ENCODE measurements at places on chromosomes 2 and 18.

- no peak for DNase-seq
These were observed 98.5 kb upstream of the GPC1 start for GRCh38 chr2:240336820-240337427.

DNA sequence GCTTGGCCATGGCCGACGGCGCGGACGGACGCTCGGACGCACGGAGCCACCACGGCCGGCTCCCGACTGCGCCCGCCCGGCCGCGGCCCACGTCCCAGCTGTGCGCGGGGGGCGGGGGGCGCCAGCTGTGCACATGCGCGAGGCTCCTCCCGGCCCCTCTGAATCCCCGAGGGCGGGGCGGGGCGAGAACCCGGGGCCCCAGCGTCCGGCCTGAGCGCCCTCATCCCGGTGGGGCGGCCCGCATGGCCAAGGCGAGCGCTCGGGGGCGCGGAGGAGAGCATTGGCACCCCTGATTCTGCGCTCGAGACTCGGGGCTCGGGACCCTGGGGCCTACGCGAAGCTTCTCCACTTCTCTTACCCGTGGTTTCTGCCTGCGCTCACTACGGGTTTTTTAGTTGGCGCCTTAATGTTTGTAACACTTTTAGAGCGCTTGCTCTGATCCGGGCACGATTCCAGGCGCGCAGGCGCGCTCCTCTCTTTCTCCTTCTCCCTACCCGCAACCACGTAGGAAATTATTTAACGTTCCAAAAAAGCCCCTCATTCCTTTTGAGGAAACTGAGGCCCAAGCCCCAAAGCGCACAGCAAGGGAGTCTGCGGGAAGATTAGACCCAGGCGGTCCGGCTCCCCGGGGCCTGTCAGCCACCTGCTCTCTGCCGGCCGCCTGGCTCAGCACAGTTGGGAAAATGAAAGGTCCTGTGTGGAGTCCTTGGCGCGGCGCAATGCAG lies at the start of gene PXDN:
Gene PXDN, minus strand, starts transcription at position 70 of the 725 bp plus-strand sequence. Its CDS starts 60 bp downstream, at position 10.
- no peak for DNase-seq

GRCh38 chr2:54871457-54872107 lies 148.1 kb downstream of the EML6 start:
- no peak for DNase-seq

GRCh38 chr2:12083081-12083581 lies 336.7 kb downstream of the LPIN1 start:
- DNase-seq, result no peak

- DNase-seq, result no peak
These were observed 31.0 kb downstream of the COA5 start for GRCh38 chr2:98577313-98577712.

- DNase-seq, result no peak
These were observed 42.1 kb upstream of the EVA1A start for GRCh38 chr2:75602724-75603342.

DNA sequence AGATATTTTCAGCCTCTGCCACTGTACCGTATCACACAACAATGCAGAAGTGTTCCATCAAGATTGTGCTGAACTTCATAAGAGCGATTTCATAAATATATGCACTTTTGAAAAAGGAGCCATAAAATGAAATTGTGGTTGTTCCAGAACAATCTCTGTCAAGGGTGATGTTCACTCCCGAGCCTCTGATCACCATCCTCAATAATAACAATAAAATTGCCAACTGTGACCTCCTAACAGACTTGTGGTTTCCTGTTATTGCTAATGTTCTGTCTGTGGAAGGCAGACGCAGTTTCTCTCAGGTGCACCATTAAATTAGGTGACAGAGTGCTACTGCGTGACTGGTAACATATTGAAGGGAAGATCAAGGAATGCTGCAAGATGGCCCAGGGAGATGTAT lies 383.7 kb downstream of the SOCS6 start:
- peak; percentile 66 for DNase-seq

GRCh38 chr2:109136542-109136941 lies 7.5 kb downstream of the SH3RF3 start:
- no peak for DNase-seq

GRCh38 chr2:31208240-31208639 lies 9.1 kb downstream of the CAPN14 start:
- DNase-seq, result no peak

DNA sequence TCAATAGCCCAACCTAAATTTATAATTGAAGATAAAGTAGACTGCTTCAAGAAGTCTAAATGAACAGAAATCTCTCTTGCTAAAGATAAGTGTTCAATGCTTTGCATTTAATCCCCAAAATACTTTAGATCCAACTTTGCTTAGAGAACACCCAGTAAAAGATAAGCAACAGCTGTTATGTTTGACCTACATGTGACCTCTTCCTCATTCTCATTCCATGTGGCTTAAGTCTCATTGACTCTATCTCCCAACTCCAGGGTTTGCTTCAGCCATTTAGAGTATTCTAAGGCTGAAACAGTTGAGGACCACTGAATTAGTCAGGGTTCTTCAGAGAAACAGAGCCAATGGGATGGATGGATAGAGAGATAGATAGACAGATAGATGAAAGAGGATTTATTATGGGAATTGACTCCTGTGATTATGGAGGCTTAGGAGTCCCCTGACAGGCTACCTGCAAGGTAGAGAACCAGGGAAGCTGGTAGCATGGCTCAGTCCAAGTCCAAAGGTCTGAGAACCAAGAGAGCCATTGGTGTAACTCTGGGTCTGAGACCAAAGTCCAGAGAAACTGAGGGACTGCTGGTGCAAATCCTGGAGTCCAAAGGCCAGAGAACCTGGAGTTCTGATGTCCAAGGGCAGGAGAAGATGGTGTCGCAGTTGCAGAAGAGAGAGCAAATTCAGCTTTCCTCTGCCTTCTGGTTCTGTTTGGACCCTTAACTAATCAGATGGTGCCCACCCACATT lies 32.1 kb downstream of the CRYGD start:
- DNase-seq, result no peak

- no peak for DNase-seq
These were observed 520.9 kb upstream of the ID2 start for GRCh38 chr2:8160959-8161358.

- DNase-seq, result no peak
These were observed 29.4 kb downstream of the STAT1 start for GRCh38 chr2:190984595-190984994.

DNA sequence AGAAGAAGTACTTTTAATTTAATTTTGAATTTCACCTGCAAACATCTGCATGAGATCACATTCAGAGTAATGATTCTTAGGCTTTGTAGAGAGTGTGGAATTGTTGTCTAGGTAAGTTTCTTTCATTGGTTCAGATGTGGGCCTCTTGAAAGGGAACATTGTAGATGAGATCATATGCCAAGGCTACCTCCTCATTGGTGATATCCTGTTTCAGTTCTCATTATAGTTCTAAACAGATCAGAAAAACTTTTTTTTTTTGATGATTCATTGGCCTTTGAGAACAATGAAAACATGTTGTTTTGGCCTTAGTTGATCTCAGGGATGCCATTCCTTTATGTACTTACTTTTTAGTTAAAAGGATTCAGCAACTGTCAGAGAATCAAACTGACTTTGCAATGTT lies 44.5 kb downstream of the EML6 start:
- no peak for DNase-seq

GRCh38 chr18:45828917-45829811 lies 3.7 kb downstream of the SIGLEC15 start:
- DNase-seq, result no peak

GRCh38 chr18:76437011-76437410 lies 58.0 kb downstream of the ZNF516 start:
- no peak for DNase-seq

DNA sequence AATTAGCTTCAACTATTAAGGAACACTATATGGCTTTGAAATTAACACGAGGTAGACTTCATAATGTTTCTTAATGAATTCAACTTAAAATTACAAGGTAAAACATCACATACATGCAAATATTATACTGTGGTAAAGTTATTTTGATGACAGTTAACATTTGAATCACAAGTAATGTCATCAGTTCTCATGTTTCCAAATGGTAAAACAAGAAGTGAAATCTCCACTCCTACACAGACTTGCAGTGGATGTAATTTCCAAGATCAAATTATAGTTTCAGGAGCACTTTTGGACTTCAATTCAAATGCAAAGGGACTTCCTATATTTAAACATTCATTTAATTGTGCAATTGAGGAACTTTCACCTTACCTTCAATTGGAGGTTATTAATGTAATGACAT lies 39.1 kb downstream of the C18orf54 start:
- DNase-seq, result no peak

GRCh38 chr2:18062892-18063291 lies 184.4 kb downstream of the KCNS3 start:
- no peak for DNase-seq

GRCh38 chr2:208295834-208296233 lies 29.8 kb downstream of the PIKFYVE start:
- no peak for DNase-seq

DNA sequence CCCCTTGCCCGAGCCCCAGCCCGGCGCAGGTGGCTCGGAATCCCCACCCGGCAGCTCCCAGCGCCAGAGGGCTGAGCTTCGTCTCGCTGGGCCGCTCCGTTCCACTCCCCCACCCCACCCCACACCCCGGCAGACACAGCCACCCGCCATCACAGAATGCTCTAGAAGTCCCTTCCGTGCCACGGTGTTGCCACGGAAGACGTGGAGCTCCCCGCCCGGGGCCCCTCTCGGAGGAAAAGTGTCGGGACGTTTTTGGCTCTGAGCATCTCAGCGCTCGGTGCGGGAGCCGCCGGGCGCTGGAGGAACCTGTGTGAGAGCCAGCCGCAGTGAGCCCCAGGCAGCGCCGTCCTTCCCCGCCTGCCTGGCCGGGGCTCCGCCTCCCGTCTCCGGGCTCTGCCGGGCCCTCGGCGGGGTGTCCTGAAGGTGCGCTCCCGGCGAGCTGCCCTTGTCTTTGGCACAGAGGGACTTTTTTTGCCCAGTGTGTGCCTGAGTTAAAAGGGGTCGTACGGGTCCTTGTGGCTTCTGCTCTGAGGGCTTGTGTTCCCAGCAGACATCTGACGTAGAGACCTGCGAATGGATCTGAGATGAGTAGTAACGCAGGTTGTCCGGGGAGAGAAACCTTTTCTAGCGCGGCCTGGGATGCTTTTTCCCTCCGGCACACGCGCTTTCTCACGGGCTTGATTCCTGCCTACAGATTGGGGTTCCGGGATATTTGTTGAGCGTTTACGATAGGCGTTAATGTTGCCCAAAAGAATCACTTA lies 1.8 kb downstream of the ZCCHC2 start:
- peak; percentile 60 for DNase-seq

DNA sequence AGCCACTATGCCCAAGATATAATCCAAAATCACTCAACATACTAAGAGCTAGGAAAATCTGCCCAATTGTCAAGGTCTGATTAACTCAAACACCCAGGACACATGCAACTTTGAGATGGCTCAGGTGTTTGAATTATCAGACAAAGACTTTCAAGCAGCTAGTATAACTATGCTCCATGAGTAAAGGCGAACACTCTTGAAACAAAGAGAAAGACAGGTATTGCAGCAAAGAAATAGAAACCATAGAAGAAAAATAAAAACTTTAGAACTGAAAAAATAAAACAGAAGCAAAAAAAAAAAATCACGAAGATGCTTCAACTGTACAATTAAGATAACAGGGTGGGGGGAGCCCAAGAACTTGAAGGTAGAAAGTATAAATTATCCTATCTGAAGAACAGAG lies 214.2 kb downstream of the EIPR1 start:
- DNase-seq, result no peak
